ENCODE measurements at places on chromosomes 2 and 18. TPM values are rescaled to one million over a fixed set of nuclear protein-coding genes. Genes with fewer than 3 reads are reported as not detected.

POLR1A gene
- 22.5 TPM for total RNA-seq

LAPTM4A gene
- total RNA-seq, result 101 TPM

EFHD1 gene
- 0.14 TPM for total RNA-seq

ZNF385B gene
- total RNA-seq, result not detected

DSC2 gene
- total RNA-seq, result not detected

ID2 gene
- total RNA-seq, result 17.3 TPM

PIAS2 gene
- 19.5 TPM for total RNA-seq

POTEI gene
- total RNA-seq, result not detected

ABCB11 gene
- total RNA-seq, result not detected

HNMT gene
- total RNA-seq, result 20.3 TPM

GAREM1 gene
- total RNA-seq, result 0.72 TPM

LYPD6 gene
- 12.0 TPM for total RNA-seq

UGT1A4 gene
- not detected for total RNA-seq

LAMA1 gene
- 12.5 TPM for total RNA-seq

MROH2A gene
- not detected for total RNA-seq

AGXT gene
- not detected for total RNA-seq

C2orf66 gene
- not detected for total RNA-seq

PAIP2B gene
- total RNA-seq, result under 0.01 TPM

C2orf78 gene
- not detected for total RNA-seq

RNF152 gene
- total RNA-seq, result 127 TPM

SLC4A5 gene
- 0.29 TPM for total RNA-seq

MC5R gene
- total RNA-seq, result not detected

PSMA8 gene
- not detected for total RNA-seq

CENPA gene
- total RNA-seq, result 12.2 TPM

ICOS gene
- total RNA-seq, result not detected

GAD1 gene
- total RNA-seq, result 0.22 TPM

C2orf72 gene
- total RNA-seq, result not detected

RGPD3 gene
- 0.22 TPM for total RNA-seq

SOWAHC gene
- 5.0 TPM for total RNA-seq

LRRFIP1 gene
- total RNA-seq, result 44.4 TPM

APCDD1 gene
- 3.9 TPM for total RNA-seq

LIPT1 gene
- total RNA-seq, result 2.0 TPM

EPG5 gene
- total RNA-seq, result 54.5 TPM

LIMS2 gene
- total RNA-seq, result 9.6 TPM

All from placental pericyte (primary cell).